ENCODE measurements at places on chromosomes 6 and 20.

DNA sequence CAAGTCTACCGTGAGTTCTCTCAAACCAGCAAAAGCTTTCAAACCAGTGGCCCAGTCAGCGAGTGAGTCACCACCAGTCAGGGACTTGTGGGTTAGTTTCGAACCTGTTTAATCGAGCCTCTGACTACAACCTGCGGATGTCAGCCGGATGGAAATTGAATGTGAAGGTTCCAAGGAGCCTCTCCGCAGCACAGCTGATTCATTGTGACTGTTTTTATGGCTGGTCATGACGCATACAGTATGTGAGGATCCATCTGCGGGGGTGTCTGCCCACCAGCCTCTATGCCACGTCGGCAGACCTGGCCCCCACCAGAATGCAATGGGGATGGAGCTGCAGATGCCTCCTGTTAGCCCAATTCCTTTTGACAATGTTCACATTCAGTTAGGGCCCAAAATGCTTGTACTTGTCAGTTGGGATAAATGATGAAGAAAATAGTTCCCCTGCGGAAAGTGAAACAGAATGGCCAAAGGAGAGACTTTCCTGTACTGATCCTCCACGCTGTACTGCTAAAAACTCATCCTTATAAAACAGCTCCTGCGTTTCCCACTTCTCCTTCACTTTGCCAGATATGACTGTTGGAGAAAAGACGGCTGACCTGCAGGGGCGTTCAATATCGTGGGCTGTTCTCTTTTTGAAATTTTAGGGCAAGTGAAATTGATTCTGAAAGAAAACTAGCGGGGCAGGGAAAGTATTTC is 206.6 kb downstream of the TFAP2B start:
- DNase-seq, result no peak

- no peak for DNase-seq
Observed at GRCh38 chr6:24933868-24934401, 1.8 kb downstream of the RIPOR2 start.

- DNase-seq, result no peak
Observed at GRCh38 chr6:155077331-155077730, 82.2 kb downstream of the TIAM2 start.

GRCh38 chr20:48017509-48017908 is 232.2 kb upstream of the SULF2 start:
- no peak for DNase-seq

DNA sequence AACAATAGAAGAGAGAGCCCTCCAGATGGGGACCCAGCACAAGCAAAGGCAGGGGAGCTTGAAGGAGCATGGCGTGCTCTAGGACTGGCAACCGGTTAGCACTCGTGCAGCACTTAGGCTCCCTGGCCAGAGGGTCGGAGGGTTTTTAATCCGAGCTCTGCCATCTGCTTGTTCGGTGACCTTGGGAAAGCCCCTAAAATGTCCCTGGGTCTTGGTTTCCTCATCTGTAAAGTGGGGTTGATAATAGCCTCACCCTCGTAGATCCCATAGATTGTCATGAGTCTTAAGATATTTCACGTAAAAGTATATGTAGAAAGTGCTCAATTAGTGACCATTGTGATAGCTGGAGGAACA is 16.6 kb upstream of the HCK start:
- DNase-seq, result no peak

GRCh38 chr20:49712996-49713752 is 504 bp downstream of the B4GALT5 start:
- DNase-seq, result no peak

DNA sequence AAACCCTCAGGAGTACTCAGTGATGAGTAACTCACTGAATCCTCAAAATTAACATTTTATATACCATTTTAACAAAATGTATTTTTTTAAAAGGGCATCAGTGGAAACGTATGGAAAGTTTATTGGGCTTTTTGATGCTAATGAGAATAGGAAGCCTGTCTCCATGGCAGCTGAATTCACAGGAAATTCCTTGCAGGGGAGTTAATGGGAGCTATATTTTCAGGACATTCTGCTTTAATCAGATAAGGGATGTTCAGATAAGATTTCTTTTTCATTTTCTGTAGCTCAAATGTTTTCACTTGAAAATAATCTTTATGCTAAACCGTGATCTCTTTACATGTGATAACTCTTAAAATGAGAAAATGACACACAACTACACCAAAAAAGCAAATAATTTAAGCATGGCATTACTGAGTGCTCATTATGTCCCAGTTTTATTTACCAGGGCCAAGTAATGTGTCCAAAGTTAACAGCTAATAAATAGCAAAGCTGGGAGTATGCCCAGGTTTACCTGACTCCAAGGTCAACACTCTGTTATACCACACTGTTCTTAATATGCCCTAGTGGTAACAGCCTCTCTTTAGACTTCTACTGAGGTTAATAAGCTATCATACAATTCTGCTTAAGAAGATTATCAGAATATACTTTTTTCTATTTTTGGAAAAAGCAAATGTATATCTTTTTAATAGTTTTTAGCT is 348.1 kb downstream of the GRIK2 start:
- DNase-seq, result no peak
